ENCODE measurements at places on chromosomes 13 and 19.

DNA sequence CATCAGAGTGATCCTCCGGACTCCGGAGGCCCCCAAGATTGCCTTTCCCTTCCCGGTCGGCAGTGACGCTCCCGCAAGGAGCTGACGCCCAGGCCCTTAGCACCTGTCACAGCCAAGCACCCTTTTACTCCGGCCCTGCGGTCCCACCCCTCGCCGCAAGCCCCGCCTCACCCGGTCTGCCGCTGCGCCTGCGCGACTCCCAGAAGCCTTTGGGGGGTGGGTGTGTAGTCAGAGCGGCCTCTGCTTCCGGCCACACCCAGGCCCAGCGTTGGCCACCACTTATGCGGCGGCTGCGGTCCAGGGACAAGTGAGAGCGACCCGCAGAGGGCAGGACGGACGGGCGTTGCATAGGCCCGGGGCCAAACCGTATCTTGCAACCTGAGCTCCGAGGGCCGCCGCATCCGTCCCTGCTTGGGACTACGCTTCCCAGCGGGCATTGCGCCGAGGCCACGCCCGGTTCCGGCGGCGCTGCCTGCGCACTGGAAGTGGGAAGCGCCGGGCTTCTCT is 441 bp upstream of the ZFP28 start:
- DNase-seq, result peak; percentile 89

DNA sequence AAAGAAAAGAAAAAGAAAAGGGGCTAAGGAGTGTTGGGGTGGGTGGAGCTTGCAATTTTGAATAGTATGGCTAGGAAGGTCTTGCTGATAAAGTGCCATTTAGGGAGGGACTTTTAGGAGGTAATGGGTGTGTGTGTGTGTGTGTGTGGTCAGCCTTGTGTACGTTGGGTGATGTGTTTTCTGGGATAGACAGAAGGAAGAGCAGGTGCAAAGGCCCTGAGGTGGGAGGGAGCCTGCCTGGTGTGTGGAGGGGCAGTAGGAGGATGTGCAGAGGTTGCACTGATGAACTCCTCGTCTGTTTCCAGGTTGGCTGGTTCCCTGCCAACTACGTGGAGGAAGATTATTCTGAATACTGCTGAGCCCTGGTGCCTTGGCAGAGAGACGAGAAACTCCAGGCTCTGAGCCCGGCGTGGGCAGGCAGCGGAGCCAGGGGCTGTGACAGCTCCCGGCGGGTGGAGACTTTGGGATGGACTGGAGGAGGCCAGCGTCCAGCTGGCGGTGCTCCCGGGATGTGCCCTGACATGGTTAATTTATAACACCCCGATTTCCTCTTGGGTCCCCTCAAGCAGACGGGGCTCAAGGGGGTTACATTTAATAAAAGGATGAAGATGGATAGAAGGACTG is 30.5 kb upstream of the ADGRE1 start:
- DNase-seq, result no peak

DNA sequence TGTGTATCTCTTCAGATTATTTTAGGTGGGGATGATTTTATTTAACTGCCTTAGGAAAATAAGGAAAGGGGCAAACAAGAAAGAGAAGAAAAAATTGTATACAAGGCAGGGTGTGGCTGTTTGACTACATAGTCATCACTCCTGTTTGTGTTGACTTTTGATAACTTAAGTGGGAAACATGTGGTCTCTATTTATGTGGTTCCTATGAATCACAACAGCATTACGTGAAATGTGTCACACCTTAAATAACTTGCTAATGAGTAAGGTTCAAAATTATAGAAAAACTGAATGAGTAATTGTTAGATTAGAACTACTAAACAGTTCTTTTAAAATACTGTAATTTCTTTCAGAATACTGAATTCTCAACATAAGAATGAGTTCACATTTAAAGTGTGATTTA is 69.3 kb downstream of the LMO7 start:
- peak; percentile 91 for DNase-seq

GRCh38 chr19:50383001-50383851 is 921 bp upstream of the POLD1 start:
- DNase-seq, result no peak

DNA sequence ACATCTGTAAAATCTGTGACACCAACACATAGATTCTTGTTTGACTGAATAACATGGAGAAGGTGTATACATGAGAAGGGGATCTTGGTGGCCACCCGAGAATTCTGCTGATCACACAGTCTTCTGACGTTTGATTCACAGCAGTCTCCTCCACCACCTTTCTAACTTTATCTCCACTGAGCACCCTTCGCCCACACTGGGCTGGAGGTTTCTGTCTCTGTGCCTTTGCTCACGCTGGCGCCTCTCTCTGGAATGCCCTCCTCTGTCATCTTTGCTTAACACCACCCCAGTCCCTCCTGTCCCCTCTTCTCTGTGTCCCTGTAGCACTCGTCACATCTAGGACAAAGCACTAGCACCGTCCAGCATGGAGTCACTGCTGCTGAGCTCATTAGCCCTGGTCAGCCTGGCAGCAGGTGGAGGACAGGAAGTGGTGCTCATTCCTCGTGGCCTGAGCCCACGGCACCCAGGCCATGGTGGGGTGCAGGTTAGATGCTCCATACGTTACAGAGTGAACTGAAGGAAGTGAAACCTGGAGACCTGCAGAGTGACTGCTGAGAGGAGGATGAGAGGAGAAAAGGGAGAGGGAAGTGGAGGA is 384.6 kb downstream of the UQCRFS1 start:
- DNase-seq, result no peak

DNA sequence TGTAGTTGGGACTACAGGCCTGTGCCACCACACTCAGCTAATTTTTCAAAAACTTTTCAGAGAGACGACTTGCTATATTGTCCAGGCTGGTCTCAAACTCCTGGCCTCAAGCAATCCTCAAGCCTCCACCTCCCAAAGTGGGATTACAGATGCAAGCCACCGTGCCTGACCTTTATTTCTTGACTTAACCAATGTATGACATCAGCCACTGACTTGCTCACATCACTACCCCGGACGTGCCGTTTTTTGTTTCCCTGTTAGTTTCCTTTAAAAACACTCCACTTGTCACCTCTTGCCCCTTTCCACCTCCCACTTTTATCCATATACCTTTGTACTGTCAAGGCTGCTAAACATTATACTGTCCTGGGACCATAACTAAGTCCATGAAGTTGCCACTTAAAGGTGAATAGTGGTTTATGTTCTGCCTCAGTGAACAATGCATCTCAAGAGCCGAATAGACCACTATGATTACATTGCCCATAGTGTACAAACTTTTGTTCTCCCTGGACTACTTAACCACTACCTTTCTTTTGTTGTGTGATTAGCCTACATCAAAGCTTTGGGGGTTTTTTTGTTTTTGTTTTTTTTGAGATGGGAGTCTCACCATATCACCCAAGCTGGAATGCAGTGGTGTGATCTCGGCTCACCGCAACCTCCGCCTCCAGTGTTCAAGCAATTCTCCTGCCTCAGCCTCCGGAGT is 2.3 kb upstream of the EPHX3 start:
- no peak for DNase-seq

- no peak for DNase-seq
Observed at GRCh38 chr13:112652512-112653070, 37.2 kb upstream of the ATP11A start.

DNA sequence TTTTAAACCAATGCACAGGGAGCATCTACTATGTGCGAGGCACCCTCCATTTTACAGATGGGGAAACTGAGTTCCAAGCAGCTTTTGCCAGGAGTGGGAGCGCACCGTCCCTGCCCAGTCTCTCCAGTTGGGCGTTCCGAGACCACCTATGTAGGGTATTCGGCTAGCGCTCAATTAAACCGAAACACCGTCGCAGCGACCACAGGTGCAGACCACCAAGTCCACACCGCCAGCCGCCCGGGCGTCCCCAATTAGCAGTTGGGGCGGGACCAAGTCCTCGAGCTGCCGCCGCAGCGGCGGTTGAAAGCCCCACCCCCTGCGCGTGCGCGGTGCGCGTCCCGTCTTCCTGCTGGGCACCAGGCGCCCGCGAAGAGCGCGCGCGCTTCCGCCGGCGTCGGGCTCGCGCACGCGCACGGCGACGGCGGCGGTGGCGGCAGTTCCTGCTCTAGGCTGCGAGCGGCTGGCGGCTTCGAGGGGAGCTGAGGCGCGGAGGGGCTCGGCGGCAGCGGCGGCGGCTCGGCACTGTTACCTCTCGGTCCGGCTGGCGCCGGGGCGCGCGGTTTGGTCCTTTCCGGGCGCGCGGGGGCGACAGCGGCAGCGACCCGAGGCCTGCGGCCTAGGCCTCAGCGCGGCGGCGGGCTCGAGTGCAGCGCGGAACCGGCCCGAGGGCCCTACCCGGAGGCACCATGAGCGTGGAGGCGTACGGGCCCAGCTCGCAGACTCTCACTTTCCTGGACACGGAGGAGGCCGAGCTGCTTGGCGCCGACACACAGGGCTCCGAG is at the start of gene UPF1:
Gene UPF1 (plus strand): TSS at position 436 of the 782 bp plus-strand sequence. CDS start 251 bp downstream, at position 687.
- DNase-seq, result peak; percentile 88

GRCh38 chr13:106246666-106247188 is 288.7 kb downstream of the EFNB2 start:
- no peak for DNase-seq

GRCh38 chr19:2170987-2171348 is 7.2 kb downstream of the DOT1L start:
- no peak for DNase-seq

DNA sequence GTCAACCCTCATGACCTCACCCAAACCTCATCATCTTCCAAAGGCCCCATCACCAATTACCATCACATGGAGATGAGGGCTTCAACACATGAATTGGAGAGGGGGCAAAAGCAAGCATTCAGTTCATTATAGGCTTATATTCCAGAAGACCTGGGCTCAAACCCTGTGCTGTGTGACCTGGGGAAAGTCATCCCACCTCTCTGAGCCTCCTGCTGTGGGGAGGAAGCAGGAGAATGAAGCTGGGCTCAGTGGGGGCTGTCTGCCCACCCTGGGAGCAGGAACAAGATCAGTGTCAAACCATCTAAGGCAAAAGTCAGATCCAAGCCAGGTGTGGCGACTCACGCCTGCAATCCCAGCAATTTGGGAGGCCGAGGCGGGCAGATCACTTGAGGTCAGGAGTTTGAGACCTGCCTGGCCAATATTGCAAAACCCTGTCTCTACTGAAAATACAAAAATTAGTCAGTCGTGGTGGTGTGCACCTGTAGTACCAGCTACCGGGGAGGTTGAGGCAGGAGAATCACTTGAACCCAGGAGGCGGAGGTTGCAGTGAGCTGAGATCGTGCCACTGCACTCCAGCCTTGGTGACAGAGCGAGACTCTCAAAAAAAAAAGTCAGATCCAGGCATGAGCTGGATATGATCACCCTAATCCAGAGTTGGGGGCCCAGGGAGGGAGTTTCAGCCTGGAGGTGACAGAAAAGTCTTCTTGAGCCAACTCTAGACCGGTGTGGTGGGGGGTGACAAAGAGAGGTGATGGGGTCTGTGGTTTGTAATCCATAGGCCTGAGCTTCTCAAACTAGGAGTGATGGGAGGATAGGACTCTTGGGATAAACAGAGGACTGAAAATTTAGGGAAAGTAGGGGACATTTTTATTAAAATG is 1.6 kb upstream of the TPM4 start:
- DNase-seq, result no peak

- DNase-seq, result no peak
Observed at GRCh38 chr13:111186305-111186935, 71.3 kb downstream of the ARHGEF7 start.

GRCh38 chr13:91792054-91792453 is 393.6 kb downstream of the GPC5 start:
- DNase-seq, result no peak

GRCh38 chr13:48297131-48297786 is 6.3 kb upstream of the RB1 start:
- DNase-seq, result no peak

DNA sequence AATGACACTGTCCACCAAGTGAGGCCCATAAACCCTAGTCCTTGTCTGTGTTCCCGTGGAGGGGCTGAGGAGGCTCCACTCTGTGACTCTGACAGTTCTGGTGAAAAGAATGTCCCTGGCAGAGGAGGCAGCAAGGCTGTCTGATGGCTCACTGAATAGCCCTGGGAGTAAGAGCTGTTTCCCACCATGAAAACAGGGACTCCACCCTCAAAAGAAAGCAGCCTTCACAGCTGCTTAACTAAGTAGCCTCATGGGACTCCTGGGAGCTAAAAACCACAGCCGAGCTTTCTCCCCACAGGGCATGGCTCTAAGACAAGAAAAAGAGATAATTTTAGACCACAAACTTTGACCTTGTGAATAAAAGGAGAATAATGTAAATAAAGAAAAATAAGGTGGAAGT is 135.1 kb upstream of the FRY start:
- DNase-seq, result no peak

GRCh38 chr13:48576448-48577010 is 43.6 kb upstream of the RCBTB2 start:
- no peak for DNase-seq

- DNase-seq, result no peak
Observed at GRCh38 chr19:19817357-19817756, 4.2 kb downstream of the ZNF506 start.

DNA sequence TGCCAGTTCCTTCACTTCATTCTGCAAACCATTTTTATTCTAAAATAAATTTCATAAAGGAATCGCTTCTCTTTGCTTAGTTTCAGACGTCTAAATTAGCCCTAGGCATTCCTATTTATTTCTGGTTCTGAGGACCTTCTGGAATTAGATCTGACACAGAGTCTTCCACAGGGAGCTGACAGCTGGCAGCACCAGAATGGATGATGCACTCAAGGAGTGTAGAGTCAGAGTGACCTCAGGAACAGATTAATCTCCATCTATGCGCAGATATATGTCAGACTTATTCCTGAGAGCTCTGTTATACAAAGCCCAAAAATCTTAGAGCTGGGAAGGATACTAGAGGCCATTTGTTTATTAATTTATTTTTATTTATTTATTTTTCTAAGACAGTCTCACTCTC is 450.8 kb downstream of the HS6ST3 start:
- DNase-seq, result no peak

DNA sequence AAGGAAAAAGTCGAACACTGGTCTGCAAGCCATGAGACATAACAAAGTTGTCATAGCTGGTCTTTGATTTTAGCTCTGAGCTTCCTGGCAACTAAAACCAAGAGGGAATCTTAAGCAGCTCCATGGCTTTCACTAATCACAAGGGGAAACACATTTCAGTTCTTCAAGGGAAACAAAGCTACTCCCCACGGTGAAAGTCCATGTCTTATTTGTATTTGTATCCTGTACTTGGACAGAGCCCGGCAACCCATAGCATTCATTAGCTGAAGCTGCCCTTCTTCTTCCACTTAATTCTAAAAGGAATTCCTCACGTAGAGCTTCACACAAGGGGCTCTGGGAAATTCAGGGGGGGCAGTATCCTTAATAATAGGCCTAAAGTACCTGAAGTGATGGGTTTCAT is 128.9 kb downstream of the RGCC start:
- no peak for DNase-seq
